ENCODE measurements at places on chromosomes 5 and 9. TPM values are rescaled to one million over a fixed set of nuclear protein-coding genes. Genes with fewer than 3 reads are reported as not detected.

DNA sequence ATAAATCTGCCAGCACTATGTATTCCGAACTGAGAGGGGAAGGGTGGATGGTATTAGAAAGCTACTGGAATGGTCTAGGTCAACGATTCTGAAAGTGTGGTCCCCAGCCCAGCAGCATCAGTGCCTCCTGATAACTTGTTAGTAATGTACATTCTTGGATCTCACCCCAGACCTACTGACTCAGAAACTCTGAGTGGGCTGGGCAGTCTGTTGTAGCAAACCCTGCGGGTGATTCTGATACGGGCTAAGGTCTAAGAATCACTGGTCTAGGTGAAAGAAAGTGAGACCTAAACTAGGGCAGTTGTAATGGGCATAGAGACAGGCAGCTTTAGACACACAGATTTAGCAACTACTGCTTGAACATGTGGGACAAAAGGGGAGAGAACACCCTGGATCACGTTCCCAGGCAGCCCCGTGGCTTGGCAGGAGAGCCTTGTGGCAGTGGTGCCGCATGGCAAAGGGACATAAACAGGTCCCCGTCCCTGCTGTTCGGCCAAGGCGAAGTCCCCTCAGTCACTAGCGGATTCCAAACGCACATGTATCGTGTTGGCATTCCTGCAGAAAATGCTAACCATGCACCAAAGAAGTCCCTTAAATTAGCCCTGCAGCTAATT is 216.3 kb downstream of the TTLL11 start:
- no peak for DNase-seq

- no peak for DNase-seq
Observed at GRCh38 chr5:116778651-116779280, 204.1 kb upstream of the SEMA6A start.

DNA sequence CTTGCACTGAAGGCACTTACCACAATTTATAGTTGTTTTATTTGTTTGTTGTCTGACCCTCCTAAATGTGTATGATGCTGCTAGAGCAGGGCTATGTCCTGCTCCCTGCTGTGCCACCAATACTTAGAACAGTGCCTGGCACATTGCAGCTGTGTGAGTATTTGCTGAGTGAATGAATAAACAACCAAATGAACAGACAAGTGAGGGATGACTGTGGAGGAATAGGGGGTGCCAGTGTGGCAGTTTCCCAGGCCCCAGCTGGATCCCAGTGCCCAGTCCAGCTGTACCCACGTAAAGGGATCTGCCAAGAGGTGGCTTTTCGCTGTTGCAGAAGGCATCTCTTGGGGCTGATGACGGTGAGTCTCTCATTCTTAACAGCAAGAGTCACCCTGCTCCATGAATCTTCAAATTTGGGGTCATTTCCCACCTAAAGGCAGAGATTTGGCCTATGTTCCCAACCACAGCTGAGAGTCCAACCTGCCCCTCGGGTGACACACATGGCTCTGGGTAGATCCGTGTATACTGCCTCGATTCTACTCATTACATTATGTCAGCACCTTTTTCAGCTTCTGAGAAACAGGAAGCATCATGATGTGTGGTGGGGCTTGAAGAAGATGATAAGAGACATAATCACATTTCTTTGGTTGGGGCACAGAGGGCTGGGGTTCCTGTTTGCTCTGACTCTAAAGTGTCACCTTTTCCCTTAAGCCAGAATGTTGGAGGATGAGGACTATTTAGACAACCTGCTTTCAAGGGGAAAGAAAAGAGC is 14.3 kb downstream of the IL5 start:
- no peak for DNase-seq

DNA sequence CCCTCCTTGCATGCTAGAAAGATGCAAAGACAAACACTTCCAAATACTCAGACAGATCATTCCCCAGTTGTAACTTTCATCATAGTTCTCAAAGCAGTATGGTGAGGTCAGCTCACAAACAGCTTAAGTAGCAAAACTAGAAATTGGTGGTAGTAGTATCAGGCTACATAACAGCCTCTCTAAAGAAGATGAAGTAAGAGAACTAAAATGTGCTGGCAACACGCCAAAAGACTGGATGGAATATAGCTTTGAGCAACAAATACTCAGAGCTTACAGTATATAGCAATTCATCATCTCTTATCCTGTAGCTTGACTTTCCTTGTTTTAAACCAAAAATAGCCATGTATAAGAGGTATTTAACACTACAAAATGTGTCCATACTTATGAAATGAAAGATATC is 7.5 kb downstream of the PFDN1 start:
- DNase-seq: no peak

- no peak for DNase-seq
Observed at GRCh38 chr5:32390819-32391591, 53.5 kb downstream of the ZFR start.

The PITX1 gene
- total RNA-seq: 20.6 TPM

- DNase-seq: no peak
Observed at GRCh38 chr5:98016771-98017170, 756.7 kb upstream of the RGMB start.

The OTP gene
- total RNA-seq: not detected
